Erythroblast (primary cell): ENCODE measurements at places on chromosomes 12 and 14.
A peak's percentile ranks its signal among the peaks of the same experiment; 100 is the strongest.

DNA sequence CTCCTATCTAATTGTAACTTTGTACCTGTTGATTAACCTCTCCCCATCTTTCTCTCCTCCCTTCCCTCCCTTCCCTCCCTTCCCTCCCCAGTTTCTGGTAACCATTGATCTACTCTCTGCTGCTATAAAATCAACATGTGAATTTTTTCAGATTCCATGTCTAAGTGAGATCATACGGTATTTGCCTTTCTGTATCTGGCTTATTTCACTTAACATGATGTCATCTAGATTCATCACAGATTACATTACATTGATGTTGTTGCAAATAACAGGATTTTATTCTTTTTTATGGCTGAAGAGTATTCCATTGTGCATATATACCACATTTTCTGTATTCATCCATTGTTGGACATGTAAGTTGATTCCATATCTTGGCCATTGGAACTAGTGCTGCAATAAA is 68.0 kb upstream of the FBXO33 start:
- no peak for DNase-seq

GRCh38 chr12:93461503-93461902 is 5.8 kb upstream of the MRPL42 start:
- DNase-seq: peak; percentile 13

DNA sequence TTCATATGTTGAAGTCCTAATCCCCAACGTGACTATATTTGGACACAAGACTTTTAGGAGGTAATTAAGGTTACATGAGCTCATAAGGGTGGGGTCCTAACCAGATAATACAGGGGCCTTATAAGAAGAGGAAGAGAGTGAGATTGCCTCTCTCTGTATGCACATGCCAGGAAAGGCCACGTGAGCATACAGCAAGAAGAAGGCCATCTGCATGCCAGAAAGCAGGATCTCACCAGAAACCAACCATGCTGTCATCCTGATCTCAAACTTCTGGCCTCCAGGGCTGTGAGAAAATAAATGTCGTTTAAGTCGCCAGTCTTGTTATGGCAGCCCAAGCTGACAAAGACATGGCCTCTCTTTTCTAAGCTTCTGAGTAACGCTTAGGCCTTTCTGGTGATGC is 69.0 kb upstream of the GPHB5 start:
- DNase-seq: peak; percentile 5

- no peak for DNase-seq
Observed at GRCh38 chr14:69573831-69574262, 824 bp downstream of the CCDC177 start.

- no peak for DNase-seq
Observed at GRCh38 chr12:69099201-69099837, 140.1 kb upstream of the CPSF6 start.

DNA sequence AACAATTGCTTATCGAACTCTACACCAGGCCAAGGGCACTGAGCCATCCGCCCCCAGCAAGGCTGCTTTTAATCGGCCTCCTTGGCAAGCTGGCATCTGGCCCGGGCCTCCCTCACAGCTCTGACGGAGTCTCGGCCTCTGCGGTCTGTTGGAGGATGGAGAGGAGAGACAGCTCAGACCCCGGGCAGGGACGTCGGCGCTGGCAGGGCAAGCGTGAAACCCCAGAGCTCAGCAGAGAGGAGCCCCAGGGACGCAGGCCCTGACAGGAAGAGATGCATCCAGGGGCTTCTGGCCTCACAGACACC is 17.5 kb downstream of the CAMKK2 start:
- DNase-seq: no peak

GRCh38 chr12:12349711-12350665 is at the start of gene MANSC1:
TSS of gene MANSC1 (minus strand) at chr12:12350242. CDS start at chr12:12343314, 6,928 bp downstream.
- DNase-seq: peak; percentile 77

GRCh38 chr12:15443050-15443449 is 120.7 kb downstream of the PTPRO start:
- DNase-seq: no peak

DNA sequence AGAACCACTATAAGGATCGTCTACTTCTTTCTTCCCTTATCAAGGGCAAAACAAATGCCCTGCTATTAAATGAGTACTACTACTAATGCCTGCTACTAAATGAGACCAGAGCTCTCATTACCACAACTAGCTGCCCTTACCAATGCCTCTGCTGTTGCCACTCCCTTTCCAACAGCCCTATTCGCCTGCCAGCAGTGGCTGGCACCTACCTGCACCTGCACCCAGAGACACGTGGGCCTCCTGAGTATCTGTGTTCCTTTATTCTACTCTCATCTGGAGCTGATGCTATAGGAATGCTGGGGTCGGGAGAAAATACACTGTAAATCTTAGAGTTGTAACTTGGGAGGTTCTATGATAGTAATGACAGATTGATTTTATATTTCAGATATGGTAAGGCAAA is 174.7 kb downstream of the SLC2A13 start:
- DNase-seq: no peak

- no peak for DNase-seq
Observed at GRCh38 chr12:19933924-19934323, 434.4 kb upstream of the PDE3A start.

DNA sequence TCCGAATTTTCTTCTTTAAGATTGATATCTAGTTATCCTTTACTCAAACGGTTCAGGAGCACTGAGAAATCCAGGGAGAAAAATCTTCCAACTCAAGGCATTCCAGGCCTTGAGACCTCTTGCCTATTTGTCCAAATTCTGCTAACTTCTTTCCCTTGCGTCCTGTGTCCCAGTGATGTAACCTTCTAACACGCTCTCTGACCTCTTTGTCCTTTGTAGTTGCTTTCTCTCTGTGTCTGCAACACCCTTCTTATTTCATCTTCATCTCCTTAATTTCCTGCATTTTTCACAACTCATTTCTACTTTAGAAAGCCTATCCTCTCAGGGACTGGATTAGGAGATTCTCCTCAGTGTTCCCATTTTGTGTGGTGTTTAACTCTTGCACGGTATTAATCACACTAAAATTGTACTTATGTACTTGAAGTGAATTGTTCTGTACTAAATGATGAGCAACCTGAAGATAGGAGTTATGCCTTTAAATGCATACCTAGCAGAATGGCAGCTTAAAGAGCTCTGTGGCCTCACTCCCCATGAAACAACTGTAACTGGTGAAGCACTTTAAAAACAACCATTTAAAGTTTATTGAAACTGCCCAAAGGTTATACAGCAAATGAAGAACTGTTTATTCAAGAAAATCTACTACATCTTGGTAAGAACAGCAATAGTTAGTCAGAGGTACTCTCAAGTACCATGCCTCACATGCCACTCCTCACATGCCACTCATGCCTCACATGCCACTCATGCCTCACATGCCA is 7.4 kb upstream of the SNAPC1 start:
- no peak for DNase-seq

DNA sequence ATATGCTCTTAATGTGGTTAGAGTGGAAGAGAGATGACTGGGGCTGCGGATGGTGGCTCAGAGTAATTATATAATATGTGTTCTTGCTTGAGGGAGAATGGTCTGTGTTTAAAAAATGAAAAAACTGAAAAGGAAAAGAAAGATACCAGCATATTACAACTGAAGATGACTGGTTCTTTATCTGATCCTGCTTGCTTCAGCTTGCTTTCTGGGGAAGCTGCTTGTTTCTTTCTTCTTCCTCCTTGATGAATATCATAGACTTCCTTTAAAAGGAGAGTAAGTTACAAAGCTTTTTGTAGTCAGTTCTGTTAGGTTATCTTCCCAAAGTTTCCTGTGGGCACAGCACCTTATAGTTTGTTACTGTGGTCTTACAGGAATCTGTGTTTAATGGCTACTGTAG is 210.9 kb downstream of the ERC1 start:
- peak; percentile 7 for DNase-seq

DNA sequence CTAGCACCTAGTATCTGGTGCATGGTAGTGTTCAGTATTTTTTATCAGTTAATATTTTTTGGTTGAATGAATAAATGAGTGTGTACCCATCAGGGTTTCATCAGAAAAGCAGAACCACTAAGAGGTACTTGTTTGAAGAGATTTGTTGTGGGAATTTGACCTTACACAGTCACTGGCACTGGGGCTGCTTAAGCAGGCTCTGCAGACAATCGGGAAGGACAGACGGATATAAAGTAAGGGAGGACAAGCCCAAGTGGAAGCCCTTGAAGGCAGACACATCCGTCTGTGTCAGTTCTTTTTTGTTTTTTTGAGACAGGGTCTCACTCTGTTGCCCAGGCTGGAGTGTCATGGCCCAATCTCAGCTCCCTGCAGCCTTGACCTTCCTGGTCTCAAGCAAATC is 38.7 kb downstream of the CD9 start:
- no peak for DNase-seq

DNA sequence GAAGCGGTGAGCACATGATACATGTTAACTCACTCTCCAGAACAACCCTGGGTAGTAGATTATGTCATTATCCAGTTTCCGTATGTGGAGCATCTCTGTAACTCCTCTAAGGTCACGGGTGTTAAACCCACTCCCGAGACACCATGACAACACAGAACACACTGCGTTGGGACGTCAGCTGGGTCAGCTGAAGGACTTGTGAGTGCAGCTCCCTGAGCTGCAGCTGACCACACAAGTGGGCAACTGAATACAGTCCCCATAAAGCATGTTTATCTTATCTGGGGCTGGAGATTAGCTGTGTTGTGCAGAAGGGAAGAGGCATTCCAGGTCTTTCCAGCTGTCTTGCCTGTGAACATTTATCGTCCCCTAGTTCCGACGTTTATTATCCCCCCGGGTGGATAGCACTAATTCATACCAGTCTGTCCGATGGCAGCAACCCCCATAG is 211.5 kb downstream of the CHST11 start:
- DNase-seq: peak; percentile 44

DNA sequence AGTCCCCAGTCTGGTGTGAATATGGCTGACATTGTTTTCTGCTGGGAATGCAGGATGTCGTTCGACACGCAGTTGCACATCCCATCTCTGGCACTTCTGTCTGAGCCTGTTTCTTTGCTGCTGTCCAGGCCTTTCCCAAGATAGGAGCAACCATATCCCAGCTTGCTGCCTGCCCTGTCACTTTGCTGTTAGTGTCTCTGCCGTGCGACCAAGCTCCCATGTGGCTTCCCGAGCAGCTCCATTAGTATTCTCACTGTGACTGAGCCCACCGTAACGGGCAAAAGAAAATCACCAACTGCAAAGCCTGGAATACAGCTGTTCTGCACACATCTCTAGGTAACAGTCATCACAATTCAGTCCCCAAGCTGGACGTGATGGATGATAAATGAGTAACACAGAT is 66.0 kb upstream of the CPSF6 start:
- no peak for DNase-seq
